ENCODE measurements at places on chromosomes 7 and 10. TPM values are rescaled to one million over a fixed set of nuclear protein-coding genes. Genes with fewer than 3 reads are reported as not detected.

GRCh38 chr7:151394076-151395035, 15.5 kb downstream of the WDR86 start:
- DNase-seq = no peak

GRCh38 chr10:118629211-118629610, 33.8 kb upstream of the PRLHR start:
- DNase-seq = no peak

Gene DRGX
- total RNA-seq = not detected

- no peak for DNase-seq
Observed at GRCh38 chr10:117246997-117247671, 6.2 kb downstream of the SLC18A2 start.

Gene ATG9B
- 12.6 TPM for total RNA-seq

Gene PTPN20
- total RNA-seq = 0.47 TPM

- no peak for DNase-seq
Observed at GRCh38 chr7:80942261-80943041, 23.6 kb upstream of the SEMA3C start.

- no peak for DNase-seq
Observed at GRCh38 chr7:139407555-139407954, 47.9 kb downstream of the LUC7L2 start.

All from activated CD8-positive, alpha-beta T cell treated with anti-CD3 and anti-CD28 coated beads for 36 hours (primary cell).